ENCODE measurements at places on chromosomes 3 and 15. TPM values are rescaled to one million over a fixed set of nuclear protein-coding genes. Genes with fewer than 3 reads are reported as not detected.

GRCh38 chr3:54988838-54989630 is 61.2 kb upstream of the LRTM1 start:
- no peak for DNase-seq

DNA sequence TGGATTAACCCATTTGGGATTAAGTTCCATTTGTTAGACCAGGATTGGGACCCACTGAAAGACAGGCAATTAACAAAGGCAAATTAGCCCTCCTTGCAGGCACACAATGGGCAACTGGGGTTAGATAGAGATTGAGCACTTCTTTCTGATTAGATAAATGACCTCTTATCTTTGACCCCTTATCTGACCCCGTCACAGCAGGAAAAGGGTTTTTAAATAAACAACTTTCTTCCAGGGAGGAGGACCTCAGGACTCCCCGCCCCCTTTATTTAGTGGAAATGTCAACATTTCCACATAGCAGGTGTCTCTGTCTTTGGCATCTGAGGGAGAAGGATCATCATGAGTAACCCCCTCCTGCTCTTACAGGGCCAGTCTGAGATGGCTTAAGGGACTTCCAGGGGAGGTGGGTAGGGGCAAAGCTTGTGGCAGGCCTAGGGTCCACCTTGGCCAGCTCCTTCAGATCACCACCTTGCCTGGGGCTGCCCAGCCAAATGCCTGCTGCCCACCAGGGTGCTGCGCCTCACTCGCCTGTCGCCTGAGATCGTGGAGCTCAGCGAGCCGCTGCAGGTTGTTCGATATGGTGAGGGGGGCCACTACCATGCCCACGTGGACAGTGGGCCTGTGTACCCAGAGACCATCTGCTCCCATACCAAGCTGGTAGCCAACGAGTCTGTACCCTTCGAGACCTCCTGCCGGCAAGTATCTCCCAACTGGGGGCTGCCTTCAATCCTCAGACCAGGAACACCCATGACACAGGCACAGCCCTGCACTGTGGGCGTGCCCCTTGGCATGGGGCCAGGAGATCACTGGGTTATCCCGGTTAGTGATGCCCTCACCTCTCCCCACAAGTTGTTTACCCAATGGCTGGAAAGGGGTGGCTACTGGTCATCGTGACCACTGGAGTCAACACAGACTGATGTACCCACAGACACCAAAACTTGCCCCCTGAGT is 2.6 kb upstream of the WDR6 start:
- DNase-seq, result no peak

GRCh38 chr3:130517602-130518001 is 625 bp downstream of the COL6A6 start:
- DNase-seq, result no peak

Gene GOLGA6L7
- total RNA-seq, result not detected

GRCh38 chr3:168539909-168540308 is 444.2 kb upstream of the GOLIM4 start:
- DNase-seq, result no peak

DNA sequence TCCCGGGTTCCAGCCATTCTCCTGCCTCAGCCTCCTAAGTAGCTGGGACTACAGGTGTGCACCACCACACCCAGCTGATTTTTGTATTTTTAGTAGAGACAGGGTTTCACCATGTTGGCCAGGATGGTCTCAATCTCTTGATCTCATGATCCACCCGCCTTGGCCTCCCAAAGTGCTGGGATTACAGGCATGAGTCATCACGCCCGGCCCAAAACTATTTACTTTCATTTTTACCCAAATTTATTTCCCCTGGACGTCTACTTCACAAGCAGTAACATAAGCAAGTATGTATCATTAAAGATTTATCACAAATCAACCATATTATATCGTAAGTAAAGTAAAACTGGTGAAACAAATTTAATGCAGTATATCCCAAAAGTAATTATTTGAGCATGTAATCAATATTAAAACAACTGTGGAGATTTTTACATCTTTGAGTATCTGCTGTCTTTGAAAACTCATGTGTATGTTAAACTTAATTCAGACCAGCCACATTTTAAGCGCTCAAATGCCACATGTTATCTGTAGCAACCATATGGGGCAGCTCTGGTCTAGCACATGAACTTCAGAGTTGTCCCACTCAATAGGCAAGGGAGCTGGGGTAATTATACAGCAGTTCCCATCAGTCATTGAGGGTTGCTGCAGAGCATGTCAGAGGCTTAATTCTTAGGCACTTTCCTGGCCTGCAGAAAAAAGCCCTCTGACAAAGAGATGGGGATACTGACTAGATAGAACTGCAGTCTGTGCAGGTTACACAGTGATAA is 185.7 kb upstream of the CTDSPL start:
- no peak for DNase-seq

- no peak for DNase-seq
Observed at GRCh38 chr3:12194669-12195161, 36.0 kb upstream of the TIMP4 start.

Gene ITIH1
- total RNA-seq, result 8.0 TPM

Gene ACTC1
- 0.52 TPM for total RNA-seq

GRCh38 chr3:134105876-134106556 is 76.3 kb upstream of the SLCO2A1 start:
- DNase-seq, result no peak

Gene STRIT1
- total RNA-seq, result not detected

Gene GRAMD2A
- total RNA-seq, result 6.0 TPM

- peak; percentile 45 for DNase-seq
Observed at GRCh38 chr15:88399021-88399685, 68.0 kb downstream of the MRPL46 start.

DNA sequence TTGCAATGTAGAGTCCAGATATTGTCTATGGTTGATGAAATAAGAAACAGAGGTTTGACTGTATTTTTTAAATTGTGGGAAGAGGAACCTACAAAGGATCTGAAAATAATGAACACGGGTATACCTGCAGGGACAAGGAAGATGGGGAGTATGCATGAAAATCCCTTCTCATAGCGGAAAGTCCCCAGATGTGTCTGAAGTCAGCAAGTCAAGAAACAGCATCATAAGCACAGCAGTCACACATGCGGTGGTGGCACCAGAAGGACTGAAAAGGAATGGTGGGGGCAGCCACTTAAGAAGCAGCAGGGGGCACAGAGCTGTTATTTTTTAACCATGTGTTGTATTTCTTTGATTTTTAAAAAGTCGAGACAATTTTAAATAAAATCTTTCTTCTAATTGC is 4.7 kb downstream of the MRPS11 start:
- DNase-seq, result no peak

Gene TNK2
- 21.6 TPM for total RNA-seq

Gene CAMK2N2
- total RNA-seq, result 1.9 TPM

Gene GPR149
- total RNA-seq, result 0.14 TPM

DNA sequence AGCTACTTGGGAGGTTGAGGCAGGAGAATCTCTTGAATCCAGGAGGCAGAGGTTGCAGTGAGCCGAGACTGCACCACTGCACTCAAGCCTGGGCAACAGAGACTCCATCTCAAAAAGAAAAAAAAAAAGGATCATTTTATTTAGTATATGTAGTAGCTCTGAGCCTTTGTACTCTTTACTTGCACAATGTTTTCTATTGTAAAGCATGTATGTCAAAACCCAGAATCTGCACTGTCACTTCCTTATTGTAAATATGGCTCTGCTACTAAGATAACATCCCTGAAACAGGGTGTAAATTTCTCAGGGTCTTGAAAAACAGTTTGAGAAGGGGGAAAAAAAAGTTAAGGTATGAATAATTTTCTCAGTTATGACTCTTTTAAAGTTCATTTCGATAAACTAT is 35.1 kb downstream of the SLMAP start:
- no peak for DNase-seq

GRCh38 chr3:47636225-47636624 is 57.6 kb upstream of the CSPG5 start:
- DNase-seq, result no peak

Gene TM4SF4
- total RNA-seq, result 97.1 TPM

Gene WDR93
- 1.5 TPM for total RNA-seq

DNA sequence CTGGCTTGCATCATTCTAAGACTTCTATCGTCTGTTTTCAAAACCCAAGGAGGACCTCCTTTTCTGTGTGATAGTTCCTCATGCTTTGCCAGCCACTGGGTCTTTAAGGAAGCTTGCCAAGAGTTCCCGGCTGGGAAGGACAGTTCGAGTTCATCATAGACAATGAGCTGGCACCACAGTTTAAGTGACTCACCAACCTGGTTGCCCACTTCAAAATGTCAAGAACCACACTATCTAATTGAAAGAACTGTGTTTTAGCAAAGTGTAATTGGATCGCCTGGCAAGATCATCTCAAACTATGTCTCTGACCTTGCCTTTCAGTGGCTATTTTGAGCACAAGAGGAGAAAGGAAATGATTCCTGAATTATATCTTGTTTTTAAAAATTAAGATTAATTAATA is 27.9 kb downstream of the SOX2 start:
- no peak for DNase-seq

DNA sequence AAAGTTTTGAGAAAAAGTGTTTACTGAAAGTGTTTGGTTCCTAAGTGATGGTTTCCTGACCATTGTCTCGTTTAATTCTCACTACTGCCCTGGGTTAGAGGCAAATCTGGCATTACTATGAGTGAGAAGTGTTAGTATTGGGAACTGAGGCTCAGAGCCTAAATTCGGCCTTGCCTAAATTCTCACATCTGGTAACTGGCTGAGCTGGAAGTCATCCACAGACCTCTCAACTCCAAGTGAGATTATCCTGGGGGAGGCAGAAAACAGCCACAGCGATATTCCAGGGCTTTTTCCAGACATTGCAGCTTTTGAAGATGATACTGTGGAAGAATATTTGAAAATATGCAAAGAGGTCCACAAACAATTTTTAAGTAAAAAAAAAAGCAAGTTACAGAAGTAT is 85.1 kb upstream of the TRA2B start:
- no peak for DNase-seq

- DNase-seq, result no peak
Observed at GRCh38 chr3:136495213-136495612, 245.1 kb downstream of the PCCB start.

DNA sequence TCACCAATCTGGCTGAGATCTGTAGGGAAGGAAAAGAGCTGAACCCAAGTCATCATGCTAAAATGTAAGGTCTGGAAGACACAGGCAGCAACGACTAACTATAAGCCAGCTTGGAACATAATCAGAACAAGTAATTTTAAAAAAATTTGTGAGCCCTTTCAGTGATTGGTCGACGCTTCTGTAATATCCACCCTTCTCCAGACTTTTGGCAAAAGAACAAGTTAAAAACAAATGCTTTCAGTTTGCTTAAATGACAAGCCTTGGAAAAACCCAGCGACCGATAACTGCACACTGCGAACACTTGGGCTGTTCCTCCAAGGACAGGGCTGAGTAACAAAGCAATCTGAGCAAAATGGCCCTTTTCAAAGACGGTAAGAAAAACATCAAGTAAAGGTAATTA is 49.6 kb downstream of the PCSK6 start:
- no peak for DNase-seq

DNA sequence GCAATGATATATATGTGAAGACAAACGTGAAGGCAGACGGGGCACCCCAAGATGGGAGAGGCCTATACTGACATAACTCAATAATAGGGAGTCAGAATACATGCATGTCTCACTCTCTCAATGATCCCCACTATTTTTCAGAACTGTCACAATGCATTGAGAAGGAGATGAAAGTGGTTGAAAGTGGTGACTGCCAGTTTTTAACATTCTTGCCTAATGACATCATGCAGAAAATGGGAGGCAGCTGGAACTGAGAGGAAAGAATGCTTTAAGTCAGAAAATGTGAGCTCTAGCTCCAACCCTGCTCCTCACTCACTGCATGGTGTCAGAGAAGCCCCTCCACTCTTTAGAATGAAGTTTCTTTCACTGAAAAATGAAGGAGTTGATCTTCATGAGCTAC is 55.3 kb upstream of the P2RY1 start:
- no peak for DNase-seq

Measured in type B pancreatic cell (in vitro differentiated cells).